CD4-positive, alpha-beta T cell treated with Interleukin-2 at 100 ng/mL for 4 hours (primary cell): ENCODE measurements at places on chromosomes 7 and 10.

GRCh38 chr7:129530795-129531391, 28.6 kb downstream of the SMKR1 start:
- peak; percentile 47 for DNase-seq

DNA sequence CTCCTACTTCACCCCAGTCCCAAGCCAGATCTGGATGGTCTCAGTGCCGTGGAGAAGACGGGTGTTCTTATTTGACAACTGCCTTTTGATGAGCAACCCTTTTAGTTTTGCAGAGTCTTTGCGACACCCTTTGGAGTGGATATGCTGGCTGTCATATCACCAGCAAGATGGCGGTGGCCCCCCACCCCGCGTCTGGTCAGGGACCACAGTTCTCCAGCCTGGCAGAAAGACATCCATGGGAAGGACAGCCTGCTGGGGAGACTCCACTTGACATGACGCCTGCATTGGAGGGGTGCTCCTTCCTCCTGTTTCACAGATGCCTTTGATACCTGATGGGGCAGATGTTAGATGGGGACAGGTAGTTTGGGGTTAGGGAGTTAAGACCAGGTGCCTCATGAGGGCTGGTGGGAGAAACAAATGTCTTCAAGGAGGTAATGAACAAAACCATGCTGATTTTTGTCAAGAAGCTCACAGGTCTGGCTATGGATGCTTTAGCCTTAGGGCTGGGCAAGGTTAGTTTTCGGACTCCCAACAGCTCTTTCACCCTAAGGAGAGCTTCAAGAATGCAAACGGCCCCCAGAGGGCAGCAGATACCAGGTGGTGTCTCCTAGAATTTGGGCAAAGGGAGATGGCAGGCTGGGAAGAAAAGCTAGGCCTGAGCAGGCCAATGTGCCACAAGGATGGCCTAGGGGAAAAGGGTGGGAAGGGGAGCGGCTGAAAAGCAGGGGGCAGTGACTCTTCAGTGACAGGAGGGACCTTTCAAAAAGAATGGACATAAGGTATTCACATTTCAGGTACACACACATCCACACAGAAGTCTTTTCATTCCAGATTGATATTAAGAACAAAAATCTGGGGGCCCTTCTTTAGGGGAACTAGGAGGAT, 95.2 kb downstream of the CLEC2L start:
- DNase-seq = peak; percentile 13

- DNase-seq = no peak
Observed at GRCh38 chr7:930975-931758, 23.3 kb downstream of the ADAP1 start.

GRCh38 chr7:73779517-73779916, 9.4 kb upstream of the CLDN3 start:
- no peak for DNase-seq

GRCh38 chr7:80641548-80641947, 3.1 kb downstream of the CD36 start:
- no peak for DNase-seq

DNA sequence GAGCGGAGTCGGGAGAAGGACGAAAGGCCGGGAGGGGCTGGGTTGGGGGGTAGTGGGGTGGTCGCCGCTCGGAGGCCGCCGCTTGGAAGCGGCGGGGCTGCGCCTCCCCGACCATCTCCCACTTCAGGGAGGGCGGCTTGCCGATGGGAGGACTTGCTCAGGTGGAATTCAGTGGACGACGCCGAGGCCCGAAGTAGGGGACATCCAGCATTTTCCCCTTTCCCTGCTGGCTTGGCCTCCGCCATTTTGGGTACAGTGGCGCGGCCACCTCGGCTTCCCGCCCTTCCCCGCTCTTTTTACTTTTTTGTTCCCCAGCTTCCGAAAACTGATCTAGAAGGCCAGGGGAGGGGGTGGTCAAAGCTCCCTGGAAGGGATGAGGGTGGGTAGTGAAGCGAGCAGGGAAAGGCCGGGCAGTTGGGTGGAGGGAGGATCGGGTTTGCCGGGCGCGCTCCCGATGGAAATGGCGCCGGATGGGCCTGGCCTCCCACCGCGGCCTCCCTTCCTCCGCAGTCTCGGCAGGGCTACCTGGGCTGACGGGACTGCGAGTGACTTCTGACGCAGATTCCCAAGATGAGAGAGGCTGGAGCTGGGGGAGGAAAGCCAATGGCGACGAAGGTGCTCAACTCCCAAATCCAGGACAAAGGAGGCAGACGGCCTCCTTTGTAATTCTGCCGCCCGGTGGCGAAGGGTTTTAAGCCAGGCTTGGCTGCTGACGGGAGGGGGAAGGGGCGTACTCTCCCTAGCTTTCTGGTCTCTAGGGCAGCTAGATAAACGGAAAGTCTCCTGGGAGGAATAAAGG, at the start of gene PBLD:
PBLD (minus strand) TSS at position 670 of the 799 bp plus-strand sequence. CDS start 26,084 bp downstream, outside the sequence.
- DNase-seq = peak; percentile 55

DNA sequence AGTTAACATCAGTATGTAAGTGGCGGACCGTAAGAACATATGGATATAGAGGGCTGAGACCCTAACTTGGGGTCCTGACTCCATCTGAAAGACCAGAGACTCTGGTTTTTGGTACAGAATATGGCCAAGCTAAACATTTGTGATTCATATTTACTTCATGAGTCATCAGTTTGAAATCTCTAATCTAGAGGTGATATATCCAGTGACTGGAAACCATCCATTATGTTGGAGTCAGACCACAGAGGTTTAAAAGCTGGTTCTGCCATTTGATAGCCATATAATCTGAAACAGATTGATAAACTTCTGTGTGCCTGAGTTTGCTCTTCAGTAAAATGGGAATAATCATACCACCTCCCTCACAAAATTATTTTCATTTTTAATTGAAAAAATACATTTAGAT, 505.3 kb downstream of the SORCS3 start:
- DNase-seq = no peak

GRCh38 chr10:69729326-69730048, 72.2 kb upstream of the COL13A1 start:
- DNase-seq = no peak

GRCh38 chr7:42253316-42253715, 16.3 kb upstream of the GLI3 start:
- no peak for DNase-seq

DNA sequence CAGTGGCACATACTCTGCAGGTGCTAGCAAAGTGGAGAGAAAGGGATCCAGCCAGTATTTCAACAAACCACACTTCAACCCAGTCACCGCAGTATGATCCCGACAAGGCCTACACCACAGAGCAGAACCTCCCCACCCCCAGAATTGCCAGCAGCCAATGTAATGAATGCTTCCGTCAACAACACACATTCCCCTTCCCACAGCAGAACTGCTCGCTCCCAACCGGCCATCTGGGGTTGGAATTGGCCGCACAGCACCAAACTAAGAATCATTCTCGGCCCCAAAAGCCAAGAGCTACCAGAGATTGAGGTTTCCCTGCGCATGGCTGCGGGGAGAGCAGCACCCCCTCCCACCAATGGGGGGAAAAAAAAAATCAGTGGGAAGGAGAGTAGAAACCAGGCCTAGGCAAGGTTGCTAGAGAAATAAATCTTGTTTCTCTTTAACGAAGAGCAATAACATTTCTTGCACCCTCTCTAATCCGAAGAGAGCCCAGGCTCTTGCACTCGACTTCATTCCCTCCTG, 1.1 kb downstream of the WASL start:
- DNase-seq = peak; percentile 12

DNA sequence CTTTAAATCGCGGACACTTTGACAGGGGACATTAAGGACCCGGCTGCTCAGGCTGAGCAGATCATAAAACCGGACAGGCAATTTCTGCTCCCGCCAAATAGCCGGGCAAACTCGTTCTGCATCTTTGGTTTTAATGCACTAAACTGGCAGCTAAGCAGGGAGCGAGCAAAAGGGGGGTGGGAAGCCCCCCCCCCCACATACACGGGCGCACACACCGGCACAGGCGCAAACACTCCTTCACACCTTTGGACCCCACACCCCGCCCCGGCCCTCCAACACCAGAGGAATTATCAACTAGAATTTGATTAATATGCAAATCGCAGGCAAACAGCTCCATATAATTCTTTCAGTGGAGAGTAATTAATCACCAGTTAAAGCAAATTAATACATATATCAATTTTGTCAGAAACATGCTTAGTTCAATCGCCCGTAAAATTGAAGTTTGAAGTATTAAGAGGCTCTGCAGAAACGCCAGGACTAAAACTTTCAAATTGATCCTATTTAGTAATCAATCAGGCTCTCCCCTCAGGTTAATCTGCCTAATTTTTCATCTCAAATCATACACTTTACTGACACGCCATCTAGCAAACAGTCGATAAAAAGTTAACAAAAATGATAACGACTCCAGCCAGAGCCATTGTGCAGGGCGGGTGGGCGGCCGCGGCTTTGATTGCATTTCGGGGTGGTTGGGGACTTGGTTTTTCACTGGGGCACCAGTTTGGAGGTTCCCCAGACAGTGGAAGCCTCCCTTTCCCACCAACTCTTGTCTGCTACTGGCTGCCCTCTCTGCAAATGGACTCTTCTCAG, 9.9 kb downstream of the LBX1 start:
- no peak for DNase-seq

DNA sequence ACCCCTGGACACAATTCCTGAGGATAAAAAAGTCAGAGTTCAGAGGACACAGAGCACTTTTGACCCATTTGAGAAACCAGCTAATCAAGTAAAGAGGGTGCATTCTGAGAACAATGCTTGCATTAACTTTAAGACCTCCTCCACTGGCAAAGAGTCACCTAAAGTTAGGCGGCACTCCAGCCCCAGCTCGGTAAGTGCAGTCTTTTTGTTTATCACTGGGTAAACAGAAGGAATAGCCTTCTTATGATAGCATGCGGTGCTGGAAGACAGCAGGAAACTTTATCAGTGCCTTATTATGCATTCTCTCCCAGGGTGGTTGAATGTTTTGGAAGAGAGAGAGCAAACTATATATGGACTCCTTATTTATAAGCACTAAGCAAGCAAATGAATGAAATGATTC, 130.5 kb downstream of the CDK14 start:
- DNase-seq = no peak

DNA sequence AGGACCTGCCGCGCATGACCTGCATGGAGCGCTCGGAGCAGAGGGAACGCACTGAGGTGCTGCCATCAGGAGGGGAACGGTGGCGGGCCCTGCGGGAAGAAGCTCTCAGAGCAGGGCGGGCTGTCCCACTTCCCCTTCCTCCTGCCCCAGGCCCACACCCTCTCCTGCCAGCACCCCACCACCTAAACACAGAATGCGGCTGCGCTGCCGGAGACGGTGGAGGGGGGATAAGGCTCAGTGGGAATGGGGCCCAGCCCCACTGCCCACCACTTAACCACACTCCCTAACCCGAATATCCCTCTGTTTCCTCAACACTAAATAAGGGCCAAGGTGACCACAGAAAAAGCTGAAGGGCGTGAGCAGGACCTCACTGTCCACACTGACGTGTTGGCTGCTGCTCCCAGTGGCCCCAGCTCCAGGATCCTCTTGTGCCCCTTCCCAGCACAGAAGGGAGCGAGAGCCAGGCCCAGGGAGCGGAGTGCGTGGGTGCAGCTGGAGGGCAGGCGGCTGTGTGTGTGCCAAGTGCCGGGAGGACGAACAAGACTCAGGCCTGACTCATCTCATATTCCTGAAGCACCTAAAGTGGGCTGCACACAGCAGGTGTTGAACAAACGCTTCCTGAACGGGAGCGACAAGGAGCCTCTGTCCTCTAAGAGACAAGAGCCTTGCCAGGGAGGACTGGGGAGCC, 116.8 kb downstream of the MAD1L1 start:
- DNase-seq = no peak

- DNase-seq = no peak
Observed at GRCh38 chr10:23065181-23065948, 30.0 kb upstream of the MSRB2 start.

DNA sequence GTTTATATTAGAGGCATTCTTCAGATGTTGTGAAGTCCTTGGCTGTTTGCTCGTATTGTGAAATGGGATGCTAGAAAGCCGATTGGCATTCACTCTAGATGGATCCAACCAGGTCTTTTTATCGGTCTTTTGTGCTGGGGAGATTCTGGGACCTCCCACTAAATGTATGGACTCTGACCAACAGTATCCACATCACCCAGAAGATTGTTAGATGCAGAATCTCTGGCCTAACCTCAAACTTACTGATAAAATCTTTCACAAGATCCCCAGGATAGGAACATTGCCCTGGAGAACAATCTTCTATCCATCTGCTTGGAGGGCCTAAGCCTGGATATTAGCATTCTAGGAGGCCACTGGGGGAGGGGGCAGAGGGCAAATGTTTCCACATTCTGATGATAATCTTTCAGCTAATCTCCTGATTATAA, 160.9 kb downstream of the PLXDC2 start:
- no peak for DNase-seq

DNA sequence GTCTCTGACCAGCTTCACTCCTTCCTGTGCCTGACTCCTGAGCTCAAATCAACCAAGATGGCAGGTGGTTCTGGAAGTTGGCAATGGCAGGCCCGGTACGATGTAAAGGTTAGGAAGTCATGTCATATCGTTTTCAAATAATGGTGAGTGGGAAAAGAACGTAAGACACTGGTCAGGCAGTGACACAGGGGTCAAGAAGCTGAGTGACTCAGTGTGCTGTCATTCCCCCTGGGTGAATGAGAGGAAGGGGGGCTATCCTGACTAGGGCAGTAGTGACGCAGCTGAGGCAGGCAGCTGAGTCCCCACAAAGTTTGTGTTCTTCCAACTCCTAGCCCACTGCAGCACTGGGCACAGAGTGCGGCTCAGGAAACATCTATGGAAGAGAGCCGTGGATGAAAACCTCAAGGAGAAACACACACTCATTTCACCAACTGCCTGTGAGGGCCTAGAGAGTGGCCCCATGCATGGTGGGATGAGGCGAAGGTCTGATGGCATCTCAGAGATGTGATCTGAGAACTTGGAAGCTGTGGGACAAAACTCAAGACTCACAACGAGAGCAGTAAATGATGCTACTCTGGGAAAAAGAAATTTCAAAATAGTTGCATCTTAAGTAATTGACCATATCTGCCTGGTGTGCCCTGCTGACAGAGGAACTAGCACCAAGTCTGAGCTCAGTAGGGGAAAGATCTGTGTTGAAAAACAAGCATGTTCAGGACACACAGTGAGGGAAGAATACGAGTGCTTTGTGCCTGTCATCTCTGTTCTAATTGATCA, 23.2 kb downstream of the CREB3L2 start:
- DNase-seq = no peak

DNA sequence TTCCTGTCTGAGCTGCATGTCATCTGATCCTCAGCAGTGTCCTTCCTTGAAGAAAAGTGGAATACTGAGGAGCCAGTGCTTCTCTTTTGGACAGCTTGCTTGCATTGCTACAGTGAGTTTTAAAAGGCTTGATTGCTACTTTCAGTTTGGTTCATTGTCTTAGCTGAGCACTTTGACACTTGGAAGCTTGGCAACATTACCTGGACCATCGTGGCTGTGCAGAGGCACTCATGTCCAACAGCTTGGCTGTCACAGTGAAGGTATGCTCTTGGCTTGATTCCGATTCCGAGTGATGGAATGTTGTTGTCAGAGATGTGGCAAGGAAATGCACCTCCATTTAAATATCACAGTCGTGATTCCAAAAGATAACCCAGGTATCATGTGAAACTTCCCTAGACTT, 102.4 kb downstream of the FAS start:
- no peak for DNase-seq
